ENCODE measurements at places on chromosomes 7 and 10. TPM values are rescaled to one million over a fixed set of nuclear protein-coding genes. Genes with fewer than 3 reads are reported as not detected.
A peak's percentile ranks its signal among the peaks of the same experiment; 100 is the strongest.

DNA sequence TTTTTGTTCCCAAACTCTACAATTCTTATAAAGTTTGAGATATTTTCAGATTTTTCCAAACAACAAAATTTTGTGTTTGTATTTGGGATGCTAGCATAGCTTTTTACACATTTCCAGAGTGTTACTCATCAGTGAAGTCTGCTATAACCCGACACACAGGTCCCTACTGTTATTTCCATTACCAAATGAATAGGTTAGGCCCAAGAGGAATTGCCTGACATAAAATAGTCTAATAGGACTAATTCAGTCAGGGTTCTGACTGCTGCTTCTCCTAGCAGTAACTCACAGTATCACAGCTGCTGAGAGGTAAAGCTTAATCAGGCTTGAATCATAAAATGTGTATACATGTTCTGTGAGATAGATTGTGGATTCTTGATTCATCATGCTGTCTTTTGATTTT lies 49.1 kb upstream of the STRIP2 start:
- no peak for DNase-seq

DNA sequence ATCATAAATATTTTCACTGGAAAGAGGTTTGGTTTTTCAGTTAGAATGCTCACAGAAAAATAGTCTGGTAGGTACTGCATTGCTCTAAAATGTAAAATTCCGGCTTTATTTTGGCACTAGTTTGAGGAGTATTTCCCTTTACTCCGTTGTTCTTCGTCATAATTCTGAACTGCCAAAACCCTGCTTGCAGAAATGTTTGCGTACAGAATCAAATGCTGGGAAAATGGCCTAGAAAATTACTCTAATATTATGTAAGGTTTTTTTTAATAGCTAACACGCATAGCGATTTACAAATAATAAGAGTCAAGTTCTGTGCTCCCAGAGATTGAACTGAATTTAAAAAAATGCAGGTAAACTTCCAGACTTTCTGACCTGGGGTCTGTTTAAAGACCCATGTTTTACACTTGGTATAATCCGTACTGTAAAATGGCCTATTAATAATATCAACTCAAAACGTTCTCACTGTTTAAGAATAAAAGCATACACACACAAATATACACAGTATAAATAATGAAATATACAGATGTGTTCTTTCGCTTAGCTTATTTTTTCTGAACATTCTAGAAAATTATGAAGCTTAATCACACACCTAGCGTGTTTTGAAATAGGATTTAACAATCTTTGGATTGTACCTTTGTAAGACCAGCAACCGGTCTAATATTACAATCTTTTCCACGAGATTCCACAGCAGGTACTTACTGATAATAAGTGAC lies 23.5 kb upstream of the ANLN start:
- DNase-seq, result no peak

- DNase-seq, result peak; percentile 46
These were observed 1.7 kb upstream of the UPP1 start for GRCh38 chr7:48087349-48087748.

DNA sequence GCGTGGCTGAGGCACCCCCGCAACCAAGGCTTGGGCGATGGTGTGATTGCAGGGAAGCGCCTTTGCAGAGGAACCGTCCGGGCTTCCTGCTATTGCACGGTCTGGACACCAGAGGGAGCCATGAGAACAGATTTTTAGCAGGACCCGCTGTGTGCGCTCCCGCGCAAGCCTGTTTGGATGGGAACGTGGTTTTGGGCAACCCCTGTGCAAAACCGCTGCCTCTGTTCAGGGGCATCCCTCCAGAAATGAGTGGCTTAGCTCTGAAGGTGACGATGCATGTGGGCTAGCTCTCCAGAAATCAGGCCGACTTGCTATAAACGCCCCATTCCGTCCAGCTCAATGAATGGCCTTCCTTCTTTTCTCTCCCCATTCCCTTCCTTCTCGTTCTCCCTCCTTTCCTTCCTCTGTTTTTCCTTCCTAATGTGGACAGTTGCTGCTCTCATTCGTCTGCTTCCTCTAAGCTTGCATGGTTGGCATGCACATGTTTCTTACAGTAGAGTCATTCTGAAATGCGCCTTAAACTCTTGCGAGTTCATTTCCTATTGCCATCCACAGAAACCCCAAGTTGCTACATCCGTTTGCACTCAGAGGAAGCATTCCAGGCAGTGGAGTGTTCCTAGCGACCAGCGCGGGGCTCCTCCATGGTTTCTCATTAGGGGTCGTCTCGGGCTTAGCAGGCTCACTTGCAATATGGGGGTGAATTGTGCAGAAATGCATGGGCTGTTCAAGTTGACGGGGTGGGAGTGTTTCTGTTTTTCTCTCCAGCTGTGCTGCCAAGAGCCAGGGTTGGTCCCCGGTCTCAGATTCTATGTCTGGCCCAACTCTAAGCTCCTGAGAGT lies 302.5 kb upstream of the GALNT17 start:
- peak; percentile 70 for DNase-seq

OR2AE1 gene
- total RNA-seq, result not detected

- DNase-seq, result no peak
These were observed 28.3 kb downstream of the DRGX start for GRCh38 chr10:49367600-49367999.

- no peak for DNase-seq
These were observed 97.0 kb downstream of the CTTNBP2 start for GRCh38 chr7:117776224-117776623.

PIP gene
- total RNA-seq, result not detected

HYCC1 gene
- 103 TPM for total RNA-seq

DNA sequence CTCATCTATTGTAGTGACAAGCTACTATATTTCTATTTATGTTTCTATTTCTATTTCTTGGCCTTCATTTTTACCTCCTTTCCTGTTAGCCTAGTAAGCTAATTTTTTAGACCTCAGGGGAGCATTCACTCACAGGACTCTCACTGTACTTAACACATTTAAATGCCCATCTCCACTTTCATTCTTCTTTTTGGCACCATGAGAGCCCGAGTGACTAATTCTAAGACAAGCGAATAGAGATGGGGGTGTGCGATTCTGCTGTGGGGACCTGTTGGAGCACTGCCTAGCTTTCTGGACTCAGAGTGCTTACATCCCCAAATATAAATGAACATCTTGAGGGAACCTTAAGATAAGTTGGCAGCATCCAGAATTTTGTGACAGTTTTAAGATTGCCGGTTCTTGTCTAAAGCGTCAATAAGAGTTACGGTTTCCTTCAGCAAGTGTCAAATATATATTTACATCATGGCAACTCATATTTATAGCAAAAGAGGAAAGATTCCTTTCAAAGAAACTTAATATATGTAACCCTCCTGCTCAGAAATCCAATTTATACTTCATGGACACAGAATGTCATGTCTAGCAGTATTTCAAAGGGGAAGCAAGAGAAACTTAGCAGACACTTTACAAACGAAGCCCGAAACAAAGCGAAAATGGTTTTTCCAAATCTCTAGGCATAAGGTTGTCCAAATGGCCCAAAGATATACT lies 54.1 kb upstream of the AFAP1L2 start:
- no peak for DNase-seq

SFRP4 gene
- total RNA-seq, result not detected

DNA sequence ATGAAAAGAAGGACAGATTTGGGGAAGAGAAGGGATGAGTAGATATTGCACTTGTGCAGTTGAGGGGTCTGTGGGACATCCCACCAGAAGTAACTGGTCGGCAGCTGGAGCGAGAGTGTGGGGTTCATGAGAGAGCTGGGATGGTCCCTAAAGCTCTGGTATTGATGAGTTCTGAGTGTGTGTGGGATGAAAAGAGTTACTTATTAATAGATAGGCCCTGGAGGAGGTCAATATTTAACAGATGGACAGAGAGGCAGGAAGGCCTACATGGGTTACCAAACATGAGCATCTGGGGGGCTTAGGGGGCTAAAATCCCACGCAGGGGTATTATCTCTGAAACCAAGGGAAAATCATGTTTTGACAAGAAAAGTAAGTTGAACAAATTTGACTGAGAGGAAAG lies 95.7 kb upstream of the SFMBT2 start:
- DNase-seq, result no peak

- DNase-seq, result no peak
These were observed 126.3 kb downstream of the MAD1L1 start for GRCh38 chr7:2106440-2106839.

GRCh38 chr10:126521399-126521798 lies 133.1 kb upstream of the ADAM12 start:
- no peak for DNase-seq

RBAK gene
- total RNA-seq, result 11.7 TPM

GRCh38 chr7:2510909-2511768 lies 8.4 kb upstream of the LFNG start:
- DNase-seq, result peak; percentile 76

GRCh38 chr10:131833013-131833412 lies 67.8 kb upstream of the PPP2R2D start:
- no peak for DNase-seq

- DNase-seq, result no peak
These were observed 182.5 kb downstream of the KMT2E start for GRCh38 chr7:105196473-105196872.

DNA sequence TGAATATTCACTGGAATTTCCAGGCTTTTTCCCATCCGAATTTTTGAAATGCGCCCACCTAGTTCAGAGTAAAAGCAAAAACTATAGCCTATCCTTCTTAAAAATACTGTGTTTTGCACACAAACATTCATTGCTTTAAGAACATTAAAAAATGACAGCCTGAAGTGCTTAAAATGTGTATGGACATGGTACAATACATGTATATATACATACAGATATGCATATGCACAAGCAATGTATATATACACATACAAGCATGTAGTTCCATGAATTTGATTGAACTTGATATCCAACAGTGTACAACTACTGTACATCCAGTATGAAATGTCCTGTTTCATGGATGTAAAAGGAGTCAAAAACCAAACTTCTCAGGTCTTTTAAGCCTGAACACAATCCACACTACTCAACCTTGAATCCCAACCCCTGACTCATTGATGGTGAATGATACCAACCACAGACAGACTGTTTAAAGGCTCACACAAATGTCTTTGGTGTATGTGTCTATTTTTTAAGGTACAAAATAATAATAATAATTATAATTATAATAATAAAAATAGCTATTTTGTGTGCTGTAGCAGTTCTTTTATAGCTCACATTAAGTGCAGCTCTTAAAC lies 14.8 kb downstream of the INHBA start:
- no peak for DNase-seq

DNA sequence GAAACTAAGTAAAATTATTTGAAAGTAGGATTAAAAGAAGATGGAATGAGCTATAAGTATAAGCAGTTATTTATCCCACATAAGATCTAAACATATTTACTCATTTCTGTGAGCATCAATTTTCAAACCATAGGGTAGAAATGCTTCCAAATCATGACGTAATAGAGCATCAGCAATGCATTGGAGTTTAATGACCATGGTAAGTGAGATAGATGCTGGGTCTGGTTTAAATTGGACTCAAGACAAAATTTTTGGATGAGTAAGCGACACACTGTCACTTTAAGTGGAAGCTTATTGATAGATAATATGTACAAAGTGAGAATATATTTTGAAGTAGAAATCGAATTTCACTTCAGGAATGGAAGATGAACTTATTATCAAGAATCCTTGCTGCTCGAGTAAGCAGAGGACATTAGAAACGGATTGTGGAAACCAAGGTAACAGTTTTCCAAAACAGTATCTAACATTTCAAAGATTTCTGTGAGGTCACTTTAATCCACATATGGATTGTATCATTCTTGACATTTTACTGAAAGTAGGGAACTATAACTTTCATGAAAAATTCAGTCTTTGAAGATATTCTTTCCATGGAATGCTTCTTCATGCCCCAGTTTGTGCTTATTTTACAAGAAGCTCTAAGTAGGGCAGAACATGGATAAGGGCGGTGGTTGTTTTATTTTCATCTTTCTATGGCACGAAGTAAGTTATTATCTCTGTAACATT lies 85.8 kb downstream of the AGMO start:
- no peak for DNase-seq

- no peak for DNase-seq
These were observed 156.2 kb downstream of the GRID1 start for GRCh38 chr10:86210416-86210815.

LMOD2 gene
- not detected for total RNA-seq

PTPRZ1 gene
- total RNA-seq, result not detected

- DNase-seq, result no peak
These were observed 55.4 kb downstream of the MICALL2 start for GRCh38 chr7:1403638-1404459.

GRCh38 chr7:85261336-85261735 lies 74.5 kb upstream of the SEMA3D start:
- DNase-seq, result no peak

DNA sequence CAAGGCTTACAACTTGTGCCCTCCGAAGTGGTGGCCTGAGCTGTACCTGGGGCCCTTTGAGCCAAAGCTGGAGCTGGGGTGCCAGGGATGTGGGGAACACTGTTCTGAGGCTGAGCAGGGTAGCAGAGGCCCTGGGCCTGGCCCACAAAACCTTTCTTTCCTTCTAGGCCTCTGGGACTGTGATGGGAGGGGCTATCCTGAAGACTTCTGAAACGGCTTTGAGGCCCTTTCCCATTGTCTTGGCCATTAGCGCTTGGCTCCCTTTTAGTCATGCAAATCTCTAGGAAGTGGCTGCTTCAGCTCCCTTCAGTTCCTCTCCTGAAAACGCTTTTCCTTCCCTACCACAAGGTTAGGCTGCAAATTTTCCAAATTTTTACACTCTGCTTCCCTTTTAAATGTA lies 16.8 kb upstream of the CRYGN start:
- peak; percentile 8 for DNase-seq

GSDME gene
- total RNA-seq, result 1.7 TPM

ASZ1 gene
- not detected for total RNA-seq

DNA sequence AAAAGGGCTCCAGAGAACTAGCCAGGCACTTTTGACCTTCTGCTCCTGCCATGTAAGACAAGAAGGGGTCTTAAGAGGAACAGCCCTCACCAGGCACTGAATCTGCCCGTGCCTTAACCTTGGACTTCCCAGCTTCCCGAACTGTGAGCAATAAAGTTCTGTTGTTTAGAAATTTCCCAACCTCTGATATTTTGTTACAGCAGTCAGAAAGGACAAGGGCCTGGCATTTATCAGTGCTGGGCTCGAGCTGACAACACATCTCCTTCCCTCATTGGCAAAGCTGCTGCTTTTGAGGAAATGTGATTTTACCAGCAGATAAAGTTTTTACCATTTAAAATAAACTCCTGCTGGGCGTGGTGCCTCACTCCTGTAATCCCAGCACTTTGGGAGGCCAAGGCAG lies 103.5 kb downstream of the GPR26 start:
- DNase-seq, result no peak

NDUFB8 gene
- total RNA-seq, result 315 TPM

DNA sequence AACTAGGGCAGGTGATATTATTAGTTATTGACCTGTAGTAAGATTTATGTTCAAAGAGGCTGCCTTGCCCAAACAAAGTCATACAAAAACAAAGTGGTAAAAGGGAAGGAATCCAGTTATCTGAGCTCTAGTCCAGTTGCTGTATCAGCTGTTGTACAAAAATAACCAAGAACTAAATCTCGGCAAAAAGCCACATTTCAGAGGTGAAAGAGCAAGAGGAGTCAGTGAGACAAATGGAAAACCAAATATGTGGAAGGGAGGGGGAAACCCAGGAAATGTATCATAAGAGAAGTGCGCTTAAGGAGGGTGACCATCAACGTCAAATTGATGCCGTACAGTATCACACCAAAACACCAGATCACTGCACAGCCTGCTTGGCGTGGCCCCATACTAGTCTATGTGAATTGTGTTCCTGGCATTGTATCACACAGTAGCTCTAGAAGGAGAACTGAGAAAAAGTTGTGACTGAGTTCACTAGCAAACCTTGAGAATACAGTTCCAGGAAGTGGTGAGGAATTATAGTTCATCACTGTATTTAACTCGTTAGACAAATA lies 6.4 kb downstream of the AGBL3 start:
- no peak for DNase-seq

OR9A2 gene
- not detected for total RNA-seq

GRCh38 chr10:75606203-75606779 lies 174.9 kb downstream of the LRMDA start:
- DNase-seq, result no peak

HTR7 gene
- total RNA-seq, result not detected
